T-helper 9 cell (primary cell): ENCODE measurements at places on chromosomes 5 and 9.

DNA sequence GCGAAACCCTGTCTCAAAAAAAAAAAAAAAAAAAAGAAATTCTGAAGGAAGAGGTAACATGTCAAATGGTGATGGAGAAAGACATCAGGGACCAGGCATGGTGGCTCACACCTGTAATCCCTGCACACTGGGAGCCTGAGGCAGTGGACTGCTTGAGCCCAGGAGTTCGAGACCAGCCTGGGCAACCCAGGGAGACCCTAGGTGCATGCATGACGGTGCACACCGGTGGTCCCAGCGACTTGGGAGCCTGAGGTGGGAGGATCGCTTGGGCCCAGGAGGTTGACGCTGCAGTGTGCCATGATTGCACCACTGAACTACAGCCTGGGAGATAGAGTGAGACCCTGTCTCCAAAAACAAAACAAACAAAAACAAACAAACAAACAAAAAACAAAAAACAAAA, 1.8 kb downstream of the ISCA1 start:
- no peak for DNase-seq

GRCh38 chr9:122134822-122135528, 24.6 kb downstream of the NDUFA8 start:
- DNase-seq, result no peak

GRCh38 chr9:113221800-113222481, 597 bp downstream of the SLC31A1 start:
- DNase-seq, result no peak

- no peak for DNase-seq
Measured at GRCh38 chr5:89246252-89246651, 363.3 kb upstream of the MEF2C start.

- no peak for DNase-seq
Measured at GRCh38 chr5:124742983-124743601, 3.3 kb downstream of the ZNF608 start.

DNA sequence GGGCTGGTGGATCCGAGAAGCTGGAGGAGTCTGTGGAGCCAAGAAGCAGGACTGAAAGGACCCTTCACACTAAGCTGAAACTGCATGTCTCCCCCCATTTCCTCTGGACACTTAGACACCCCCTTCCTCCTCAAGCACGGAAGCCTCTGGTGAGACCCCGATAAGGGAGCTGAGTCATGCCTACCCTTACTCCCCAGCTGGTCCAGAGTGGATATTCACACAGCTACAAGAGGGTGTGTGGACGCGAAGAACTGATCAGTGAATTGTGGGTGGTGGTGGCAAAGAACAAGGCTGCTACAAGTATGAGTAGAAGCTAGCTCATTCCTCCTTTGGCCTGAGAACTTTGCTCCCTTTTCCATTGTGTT, 4.3 kb downstream of the TLN1 start:
- DNase-seq, result no peak

DNA sequence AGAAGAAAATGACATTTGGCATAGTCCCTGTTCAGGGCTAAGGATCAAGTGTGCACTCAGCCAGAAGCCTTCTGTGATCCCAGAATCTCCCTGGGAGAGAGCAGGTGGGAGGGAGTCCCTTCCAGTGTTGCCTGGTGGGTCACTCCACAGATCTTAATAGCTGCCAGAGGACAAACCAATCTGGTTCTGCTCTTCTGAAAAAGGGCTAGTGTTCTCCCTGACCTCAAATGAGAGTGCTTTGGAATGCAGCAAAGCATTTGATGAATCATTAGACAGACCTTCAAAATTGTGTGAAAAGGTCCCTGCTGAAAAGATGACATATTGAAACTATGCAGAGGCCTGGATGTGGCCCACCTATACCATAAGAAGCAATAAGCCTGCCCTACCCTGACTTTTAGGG, 339.7 kb downstream of the TMEM232 start:
- DNase-seq, result no peak

- DNase-seq, result no peak
Measured at GRCh38 chr9:89496645-89497256, 1.2 kb downstream of the SEMA4D start.

DNA sequence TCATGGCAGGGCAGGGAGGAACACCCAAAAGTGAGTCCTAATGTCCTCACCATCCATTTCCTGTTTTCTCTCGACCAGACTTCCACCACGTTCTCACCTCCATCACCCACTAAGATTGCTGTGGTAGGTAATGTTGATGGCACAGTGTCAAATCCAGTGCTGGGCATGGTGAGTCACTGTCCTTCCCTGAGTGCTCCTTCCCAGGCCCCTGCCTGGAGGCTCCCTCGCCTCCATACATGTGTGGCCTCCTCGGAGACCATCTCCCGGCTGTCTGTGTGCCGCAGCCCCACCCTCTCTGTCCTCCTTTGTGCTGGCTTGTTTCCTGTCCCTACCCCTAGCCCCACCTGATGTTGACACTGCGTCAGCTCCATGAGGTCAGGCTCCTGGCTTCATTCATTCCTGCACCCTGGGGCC, 177.5 kb downstream of the SYK start:
- no peak for DNase-seq

GRCh38 chr9:36632892-36633291, 60.2 kb downstream of the MELK start:
- no peak for DNase-seq

DNA sequence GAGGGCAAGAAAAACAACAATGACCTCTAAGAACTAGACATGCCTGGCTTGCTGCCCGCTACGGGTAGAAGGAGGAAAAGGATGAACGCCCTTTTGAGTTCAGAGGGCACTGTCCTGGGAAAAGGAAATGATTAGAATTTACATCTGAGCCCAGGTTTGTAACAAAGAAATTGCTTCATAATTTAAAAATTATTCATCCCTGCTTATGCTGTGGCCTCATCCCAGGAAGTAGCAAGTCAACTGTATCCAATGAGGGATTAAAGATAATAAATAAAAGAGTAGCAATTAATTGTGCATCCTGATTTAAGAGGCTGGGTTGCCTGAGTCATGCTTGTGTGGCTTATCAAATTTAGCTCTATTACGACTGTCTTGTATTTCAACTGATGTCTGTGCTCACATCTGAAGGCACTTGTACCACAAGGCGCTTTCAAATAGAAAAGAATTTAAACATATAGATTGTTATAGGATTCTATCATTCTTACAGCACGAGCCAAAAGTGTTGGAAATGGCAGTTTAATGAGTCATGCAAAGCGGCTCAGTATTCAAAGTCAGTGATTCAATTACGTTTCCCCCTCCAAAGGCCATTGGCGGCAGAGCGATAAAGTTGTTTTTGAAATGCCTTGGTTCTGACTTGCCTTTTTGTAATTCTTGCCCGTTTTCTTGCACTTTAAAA, 40.0 kb upstream of the DMRT1 start:
- no peak for DNase-seq

DNA sequence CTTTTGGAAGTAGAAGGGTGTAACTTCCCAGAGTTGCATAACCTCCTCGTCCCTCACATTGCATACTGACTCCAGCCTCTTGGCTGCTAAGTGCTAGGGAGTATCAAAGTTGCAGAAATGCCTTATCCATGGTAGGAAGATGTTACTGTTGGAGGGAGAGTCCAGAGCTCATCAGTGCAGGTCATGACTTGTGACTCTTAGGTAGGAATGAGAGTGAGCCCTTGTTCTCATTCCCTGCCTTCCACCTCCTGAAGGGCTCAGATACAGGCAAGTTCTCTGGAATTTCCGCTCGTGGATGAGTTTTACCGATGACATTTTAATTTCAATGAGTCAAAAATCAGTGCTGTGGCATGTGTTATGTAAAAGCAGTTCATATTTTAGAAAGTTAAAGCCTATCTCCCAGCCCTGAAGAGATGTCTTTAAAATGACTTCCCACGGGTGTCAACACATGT, 17.0 kb downstream of the IRX1 start:
- no peak for DNase-seq

GRCh38 chr5:95908799-95909198, 52.9 kb downstream of the ELL2 start:
- DNase-seq, result no peak

- DNase-seq, result no peak
Measured at GRCh38 chr5:95824747-95825146, 2.2 kb upstream of the GLRX start.

GRCh38 chr5:149434162-149435014, 55.3 kb upstream of the IL17B start:
- peak; percentile 29 for DNase-seq

DNA sequence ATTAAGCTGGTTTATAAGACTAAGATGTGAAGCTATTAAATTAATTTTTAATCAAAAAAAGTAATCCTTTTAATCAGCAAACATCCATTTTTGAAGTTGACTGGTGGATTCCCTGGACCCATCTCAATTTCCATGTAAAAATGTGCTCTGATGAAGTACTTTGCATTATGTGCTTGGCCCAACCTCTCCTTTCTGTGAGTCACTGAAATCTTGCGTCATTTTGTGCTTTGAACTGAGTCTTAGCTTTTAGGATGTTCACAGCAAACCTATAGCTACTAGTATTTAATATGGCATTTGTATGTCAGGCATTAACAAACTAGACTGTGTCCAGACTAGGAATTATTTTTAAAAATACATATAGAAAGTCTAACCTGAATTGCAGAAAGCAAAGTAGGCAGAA, 55.0 kb upstream of the CDH12 start:
- no peak for DNase-seq

DNA sequence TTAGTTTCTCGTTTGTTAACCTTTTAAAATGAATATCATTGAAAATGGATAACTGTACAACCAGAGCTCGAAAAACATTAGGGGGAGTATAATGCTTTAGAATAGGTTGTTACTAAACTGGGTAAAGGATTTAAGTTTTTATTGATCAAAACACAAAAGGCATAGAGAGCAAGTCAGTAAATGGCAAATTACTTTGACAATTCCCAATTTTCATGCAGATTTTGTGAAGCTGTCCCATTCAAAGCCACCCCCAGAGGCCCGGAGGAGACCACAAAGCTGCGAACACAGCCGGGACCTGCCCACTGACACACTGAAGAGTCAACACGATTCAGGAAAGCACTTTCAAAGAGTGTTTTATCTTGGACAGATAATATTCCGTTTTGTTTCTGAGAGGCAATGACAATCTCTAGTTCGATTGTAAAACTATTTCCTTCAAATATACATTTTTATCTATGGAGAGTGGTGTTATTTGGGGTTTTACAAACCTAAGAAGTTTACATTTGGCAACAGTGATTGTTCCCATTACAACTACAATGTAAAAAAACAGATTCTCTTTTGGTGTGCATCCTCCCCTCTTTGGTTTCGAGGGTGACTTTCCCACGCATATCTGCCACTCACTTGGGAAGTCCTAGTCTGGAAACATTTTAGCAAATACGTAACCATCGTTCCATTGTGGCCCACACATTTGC, 182.6 kb upstream of the TBCA start:
- DNase-seq, result no peak

DNA sequence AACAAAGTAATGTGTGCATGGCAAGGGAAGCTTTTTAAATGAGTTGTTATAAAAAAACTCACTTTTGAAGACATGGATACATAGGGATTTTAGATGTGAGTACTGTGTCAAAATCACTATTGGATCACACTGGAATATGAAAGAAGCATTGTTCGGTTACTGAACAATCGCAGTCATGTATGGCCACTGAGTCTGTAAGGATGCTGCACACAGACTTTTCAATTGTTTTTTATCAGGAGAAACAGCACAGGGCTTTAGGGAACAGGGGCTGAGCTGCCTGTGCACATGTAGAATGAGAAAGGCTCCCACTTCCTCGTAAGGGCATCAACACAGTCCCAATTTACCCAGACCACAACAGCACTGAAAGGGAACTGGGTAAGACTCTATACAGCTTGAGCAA, 1333.9 kb upstream of the DMAC1 start:
- DNase-seq, result no peak

- DNase-seq, result no peak
Measured at GRCh38 chr9:36092509-36093215, 43.9 kb upstream of the GLIPR2 start.

GRCh38 chr5:146079695-146080373, 25.5 kb downstream of the PLAC8L1 start:
- no peak for DNase-seq

- DNase-seq, result no peak
Measured at GRCh38 chr5:81164936-81165335, 68.2 kb upstream of the CKMT2 start.
